ENCODE measurements at places on chromosomes 3 and 15.

DNA sequence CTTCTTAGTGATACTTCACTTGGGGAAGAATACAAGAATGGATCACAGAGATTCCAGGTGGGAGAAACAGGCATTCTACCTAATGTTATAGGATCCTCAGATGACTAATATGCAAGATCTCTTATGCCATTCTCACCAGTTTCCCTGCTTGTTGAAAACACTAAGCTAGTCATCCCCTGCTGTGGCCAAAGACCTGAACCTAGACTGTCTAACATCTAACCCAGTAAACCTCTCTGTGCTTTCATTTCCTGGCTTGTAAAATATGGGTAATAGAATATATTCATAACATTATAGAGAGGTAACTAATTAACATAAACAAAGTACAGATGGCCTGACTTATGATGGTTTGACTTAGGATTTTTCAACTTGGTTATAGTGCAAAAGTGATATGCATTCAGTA is 776.3 kb downstream of the TUSC7 start:
- DNase-seq: no peak

DNA sequence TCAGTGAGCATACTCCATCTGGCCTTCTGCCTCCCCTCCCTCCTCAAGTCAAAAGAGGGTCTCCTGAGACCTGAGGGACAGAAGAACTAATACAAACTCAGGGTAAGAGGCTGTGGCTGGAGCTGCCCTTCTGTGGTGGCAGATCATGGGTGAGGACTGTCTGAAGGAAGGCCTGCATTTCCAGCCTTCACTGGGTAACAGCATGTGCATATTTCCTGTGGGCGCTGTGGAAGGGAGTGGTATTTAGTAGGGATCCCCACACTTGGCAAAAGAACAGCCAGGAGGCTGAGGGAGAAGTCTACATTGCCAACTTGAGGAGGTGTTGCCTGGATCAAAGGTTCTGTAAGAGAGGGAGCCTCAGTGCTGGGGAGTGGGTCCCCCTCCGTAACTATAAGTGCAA is 10.1 kb upstream of the ESYT3 start:
- no peak for DNase-seq

- DNase-seq: no peak
These were observed 16.1 kb downstream of the PAQR9 start for GRCh38 chr3:142947352-142947751.

DNA sequence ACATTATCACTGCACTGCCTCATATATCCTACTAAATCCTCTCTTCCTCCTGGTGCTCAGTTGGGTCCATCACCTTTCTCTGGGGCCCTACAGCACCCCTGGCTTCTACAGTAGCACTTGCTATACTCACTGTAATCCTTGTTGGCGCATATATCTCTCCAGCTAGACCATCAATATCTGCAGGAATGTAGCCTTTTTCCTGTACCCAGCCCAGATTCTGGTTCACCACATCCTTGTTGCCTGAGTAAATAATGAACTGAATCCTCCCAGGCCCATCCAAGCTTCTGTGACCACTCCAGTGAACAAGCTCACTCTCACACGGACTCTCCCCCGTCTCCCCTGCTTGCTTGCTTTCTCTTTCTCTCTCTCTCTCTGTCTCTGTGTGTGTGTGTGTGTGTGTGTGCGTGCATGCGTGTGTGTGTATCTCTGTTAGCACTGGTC is 62.5 kb upstream of the LIPC start:
- DNase-seq: peak; percentile 43

DNA sequence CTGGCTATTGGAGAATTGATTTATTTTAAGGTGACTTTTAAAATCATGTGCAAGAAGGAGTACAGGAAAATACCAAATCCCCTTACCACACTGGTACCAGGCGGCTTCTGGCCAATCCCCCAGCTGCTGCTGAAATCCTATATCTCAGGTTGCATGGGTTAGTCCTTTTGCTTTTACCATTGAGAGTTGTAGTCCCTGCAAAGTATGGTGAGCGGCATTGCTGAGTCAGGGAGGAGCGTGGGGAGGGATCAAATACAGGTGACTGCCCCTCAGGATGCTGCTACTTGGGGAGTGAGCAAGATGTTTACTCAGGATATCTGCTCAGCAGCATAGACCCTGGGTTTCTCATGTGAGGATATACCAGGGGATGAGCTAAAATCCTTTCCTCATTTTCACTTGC is 131.9 kb upstream of the STAC start:
- no peak for DNase-seq

DNA sequence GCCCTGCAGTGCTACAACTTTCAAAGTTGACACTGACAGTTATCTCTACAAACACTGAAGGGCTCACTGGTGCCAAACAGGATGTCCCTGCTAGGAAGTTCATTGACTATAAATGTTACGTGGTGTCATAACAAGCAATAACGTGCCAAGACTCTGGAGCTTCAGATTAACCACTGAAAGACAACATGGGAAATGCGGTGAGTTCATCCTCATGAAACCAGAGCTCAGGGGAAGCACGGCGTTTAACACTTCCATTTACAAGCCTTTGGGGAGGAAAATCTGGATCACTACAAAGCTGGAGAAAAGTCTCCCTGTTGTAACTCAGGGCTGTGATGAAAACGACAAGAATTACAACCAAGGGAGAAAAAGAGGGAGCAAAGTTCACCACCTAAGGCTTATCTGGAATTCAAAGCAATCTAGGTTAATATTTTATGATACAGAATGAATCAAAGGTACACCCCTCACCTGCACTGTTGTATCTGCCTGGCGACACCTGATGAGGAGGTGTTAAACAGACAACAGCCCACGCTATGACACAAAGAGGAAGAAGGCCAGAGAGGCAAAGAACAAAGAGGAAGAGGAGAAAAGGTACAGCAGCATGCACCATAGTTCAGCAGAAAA is 27.0 kb downstream of the SHQ1 start:
- no peak for DNase-seq

DNA sequence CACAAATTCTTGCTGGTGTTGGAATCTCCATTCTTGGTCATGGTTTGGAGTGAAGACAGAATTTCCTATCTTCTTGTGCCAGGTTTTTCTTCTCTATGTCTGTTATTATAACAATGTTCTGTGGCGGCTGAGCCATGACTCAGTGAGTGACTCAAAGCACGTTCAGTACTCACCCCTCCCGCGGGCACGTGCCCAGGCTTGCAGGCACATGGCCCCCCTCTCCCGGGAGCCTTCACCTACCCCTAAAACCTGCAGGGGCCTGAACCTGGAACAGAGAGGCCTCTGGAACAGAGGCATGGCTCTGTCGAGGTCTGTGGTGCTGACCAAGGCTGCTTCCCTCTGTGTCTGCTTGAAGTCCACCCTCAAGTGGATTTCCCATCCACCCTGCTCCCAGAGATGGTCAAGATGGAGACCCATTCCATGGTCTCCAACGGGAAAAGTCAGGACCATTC is 27.6 kb downstream of the PLXNB1 start:
- no peak for DNase-seq

GRCh38 chr3:53155760-53156159 is 5.2 kb upstream of the PRKCD start:
- DNase-seq: no peak

DNA sequence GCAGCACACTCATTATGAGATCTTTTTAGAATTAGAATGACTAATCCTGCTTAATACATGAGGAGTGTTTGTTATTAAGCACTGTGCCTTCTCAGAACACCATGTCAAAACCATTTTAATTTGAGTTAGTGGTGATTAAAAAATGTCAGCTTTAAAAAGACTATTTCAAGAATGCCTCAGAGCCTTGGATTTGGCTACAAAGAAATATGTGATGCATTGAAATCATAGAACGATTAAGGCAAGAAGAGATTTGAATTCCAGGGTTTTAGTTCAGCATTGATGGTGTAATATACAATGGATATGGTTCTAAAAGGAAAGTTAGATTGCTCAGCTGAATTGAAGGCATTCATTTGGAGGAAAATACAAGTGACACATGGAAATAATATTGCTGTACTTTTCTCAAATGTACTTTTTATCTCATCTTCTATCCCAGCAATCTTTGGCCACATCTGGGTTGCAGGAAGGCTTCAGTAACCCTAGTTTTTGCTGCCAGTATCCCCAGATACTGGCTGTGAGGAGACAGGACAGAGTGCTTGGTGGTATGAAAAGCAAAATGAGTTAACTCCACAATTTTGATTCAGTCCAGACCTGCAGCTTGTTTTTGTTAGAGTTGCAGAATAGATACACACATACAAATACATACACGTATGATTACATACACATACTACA is 303.8 kb downstream of the CLSTN2 start:
- DNase-seq: no peak

DNA sequence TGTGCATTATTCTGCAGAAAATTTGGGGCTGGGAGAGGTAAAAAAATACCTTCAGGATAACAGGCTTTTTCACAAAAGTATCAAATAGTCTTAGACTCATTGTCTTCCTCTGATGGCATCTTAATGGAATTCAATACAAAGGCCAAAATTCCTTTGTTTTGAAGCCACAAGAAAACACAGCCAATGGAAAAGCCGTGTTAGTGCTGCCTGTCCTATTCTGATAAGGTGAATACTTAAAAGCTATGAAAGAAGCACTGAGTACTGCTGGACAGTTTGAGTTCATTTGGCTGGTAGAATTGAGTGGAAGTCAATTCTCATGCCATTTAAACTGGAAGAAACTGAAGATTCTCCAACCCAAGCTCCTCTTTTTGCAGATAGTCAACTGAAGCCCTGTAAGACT is 395.3 kb upstream of the TPRG1 start:
- DNase-seq: no peak

- DNase-seq: no peak
These were observed 238.8 kb downstream of the EDEM1 start for GRCh38 chr3:5426094-5426883.

- DNase-seq: no peak
These were observed 43.5 kb upstream of the ETV5 start for GRCh38 chr3:186152361-186152798.

DNA sequence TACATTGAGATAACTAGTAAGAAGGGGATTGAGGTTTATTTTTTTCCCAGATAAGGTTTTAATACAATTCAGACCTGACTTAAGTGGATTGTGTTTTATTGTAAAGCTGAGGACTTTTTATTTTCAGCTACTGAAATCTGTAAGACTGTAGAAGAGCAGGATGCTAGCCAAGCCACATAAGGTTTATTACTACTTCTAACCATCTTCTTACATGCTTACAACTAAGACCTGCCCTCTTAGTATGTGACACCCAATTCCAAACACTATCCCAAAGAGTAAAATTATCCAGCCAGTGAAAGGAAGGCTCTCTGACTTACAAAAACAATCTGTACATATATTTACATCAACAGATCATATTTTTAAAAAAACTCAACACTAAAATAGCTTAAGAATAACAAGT is 564.5 kb upstream of the NAALADL2 start:
- no peak for DNase-seq

GRCh38 chr15:67063689-67064606 is 1.5 kb upstream of the SMAD3 start:
- no peak for DNase-seq

DNA sequence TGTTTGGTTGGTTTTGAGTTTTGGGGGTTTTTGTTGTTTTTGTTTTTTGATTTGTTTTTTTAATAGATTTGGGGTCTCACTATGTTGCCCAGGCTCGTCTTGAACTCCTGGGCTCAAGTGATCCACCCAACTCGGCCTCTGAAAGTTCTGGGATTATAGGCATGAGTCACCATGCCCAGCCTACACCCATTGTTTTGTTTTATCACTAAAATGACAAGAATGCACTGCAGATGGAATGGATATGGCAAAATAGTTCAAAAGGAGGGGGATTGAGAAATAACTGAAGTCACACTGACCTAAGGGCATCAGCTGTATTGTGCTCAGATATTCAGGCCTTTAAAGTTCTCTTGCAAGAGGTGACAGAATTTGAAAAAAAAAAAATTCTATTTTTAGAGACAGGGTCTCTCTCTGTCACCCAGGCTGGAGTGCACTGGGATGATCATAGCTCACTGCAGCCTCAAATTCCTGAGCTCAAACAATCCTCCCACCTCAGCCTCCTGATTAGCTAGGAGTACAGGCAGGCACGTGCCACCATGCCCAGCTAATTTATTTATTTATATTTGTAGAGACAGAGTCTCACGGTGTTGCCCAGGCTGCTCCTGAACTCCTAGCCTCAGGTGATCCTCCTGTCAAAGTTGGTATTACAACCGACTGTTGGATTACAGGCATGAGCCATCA is 4.4 kb upstream of the RASA2 start:
- no peak for DNase-seq

GRCh38 chr3:12138044-12138443 is 20.7 kb downstream of the TIMP4 start:
- DNase-seq: peak; percentile 21

GRCh38 chr3:52534281-52535183 is 875 bp upstream of the NT5DC2 start:
- DNase-seq: peak; percentile 14

GRCh38 chr3:103372031-103372430 is 937.2 kb downstream of the ZPLD1 start:
- no peak for DNase-seq

DNA sequence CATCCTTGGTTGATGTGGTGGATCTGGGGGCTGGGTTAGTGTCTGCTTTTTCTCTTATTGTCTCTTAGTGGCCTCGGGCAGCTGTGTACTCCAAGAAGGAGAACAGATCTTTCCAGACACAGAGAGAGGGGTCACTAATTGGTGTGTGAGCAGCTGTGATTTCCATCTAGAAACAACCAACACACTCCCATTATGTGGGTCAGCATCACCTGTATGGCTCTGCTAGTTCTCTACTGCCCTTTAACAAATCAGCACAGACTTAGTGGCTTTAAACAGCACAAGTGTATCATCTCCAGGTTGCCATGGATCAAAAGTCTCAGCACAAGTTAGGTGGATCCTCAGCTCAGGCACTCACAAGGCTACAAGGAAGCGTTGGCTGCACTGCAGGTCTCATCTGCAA is 156.8 kb downstream of the LRTM1 start:
- DNase-seq: no peak

DNA sequence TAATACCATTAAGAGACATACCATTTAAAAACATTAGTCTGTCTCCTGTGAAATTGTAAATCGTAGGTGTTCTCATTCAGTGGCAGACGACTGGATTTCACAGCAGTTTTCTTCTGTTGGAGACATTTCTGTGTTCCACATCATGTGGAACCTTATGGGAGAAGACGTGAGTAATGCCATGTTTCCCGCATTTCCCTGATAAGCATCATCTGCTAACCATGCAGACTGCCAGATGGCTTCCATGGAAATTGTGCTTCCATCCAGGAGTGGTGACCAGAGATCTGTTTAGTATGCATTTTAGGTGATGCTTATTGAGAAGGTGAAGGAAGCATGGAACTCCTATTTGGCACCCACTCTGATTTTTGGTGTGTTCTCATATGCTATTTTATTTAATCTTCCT is 28.4 kb upstream of the ST3GAL6 start:
- DNase-seq: no peak

DNA sequence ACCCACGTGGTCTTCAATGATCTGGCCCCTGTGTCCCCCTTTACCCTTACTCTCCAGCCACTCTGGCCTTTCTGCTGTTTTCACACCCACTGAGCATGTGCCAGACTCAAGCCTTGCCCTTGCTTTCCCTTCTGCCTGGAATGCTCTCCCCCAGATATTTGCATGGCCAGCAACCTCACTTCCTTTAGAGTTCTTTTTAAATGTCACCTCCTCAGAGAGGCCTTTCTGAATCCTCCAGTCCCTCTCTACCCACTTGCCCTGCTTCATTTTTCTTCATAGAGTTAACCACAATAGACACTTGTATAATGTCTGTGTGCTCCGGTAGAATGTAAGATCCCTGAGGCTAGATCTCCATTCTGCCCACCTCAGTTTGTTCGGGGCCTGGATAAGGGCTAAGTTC is 39.4 kb upstream of the TIPARP start:
- DNase-seq: no peak

- DNase-seq: no peak
These were observed 3.7 kb downstream of the MDFIC2 start for GRCh38 chr3:70308760-70309159.

Measured in natural killer cell (primary cell).